EL (cell line): ENCODE measurements at places on chromosomes 2 and 18.
A peak's percentile ranks its signal among the peaks of the same experiment; 100 is the strongest.

DNA sequence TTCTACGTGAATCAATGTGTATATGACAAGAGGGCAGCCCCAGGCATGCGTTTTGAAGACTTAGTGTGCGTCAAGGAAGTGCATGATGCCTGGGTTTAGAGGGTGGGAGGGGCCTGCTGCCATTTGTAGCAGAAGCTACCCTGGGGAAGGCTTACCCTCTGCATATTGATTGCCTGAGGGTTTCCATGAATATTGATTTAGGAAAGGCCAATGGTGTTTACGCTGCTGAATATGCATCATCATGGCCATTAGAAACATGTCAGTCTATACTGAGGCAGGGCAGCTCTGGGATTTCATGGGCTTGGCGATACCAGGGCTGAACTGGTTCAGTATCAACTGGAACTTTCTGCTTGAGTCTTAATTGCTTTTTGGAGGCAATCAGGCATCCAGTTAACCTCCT lies 259.3 kb downstream of the DCDC2C start:
- no peak for DNase-seq

GRCh38 chr2:205612636-205613035 lies 69.7 kb upstream of the NRP2 start:
- no peak for DNase-seq

DNA sequence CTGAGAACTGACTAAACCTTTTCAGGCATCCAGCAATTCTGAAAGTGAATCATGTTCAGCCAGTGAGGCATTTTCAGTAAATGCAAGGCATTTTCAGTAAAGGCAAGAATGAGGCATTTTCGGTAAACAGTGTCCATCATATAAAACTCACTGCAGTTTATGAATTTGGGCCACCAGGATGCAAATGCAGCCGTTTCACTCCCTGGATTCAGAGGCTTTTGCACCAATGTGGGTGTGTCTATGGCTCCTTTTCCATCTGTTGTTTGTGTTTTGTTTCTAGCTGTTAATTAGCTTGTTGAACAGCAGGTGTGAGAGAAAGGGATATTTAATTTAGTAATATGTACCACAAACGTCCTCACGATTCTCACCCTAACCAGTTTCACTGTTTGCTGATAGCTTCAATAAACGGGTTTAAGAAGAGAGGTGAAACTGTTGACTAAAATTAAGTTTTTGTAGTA lies 116.3 kb upstream of the PGAP1 start:
- no peak for DNase-seq

DNA sequence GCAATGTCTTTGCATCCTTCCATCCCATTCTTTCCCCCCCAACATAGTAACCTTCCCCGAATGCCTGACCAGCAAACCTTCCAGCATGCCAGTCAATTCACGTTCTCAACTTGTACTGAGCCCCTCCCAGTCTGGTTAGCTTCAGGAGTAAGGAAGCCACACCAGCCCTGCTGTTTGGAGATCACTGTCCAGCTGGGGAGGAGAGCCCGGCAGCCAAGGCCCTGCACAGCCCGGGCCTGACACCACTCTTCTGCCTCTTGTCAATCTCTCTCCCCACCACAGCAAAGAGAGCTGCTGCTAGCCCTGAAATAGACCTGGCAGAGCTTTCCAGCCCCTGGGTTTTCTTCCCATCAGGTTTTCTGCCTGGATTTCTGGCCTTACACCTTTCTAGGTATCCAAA lies 185.8 kb upstream of the ID2 start:
- no peak for DNase-seq

DNA sequence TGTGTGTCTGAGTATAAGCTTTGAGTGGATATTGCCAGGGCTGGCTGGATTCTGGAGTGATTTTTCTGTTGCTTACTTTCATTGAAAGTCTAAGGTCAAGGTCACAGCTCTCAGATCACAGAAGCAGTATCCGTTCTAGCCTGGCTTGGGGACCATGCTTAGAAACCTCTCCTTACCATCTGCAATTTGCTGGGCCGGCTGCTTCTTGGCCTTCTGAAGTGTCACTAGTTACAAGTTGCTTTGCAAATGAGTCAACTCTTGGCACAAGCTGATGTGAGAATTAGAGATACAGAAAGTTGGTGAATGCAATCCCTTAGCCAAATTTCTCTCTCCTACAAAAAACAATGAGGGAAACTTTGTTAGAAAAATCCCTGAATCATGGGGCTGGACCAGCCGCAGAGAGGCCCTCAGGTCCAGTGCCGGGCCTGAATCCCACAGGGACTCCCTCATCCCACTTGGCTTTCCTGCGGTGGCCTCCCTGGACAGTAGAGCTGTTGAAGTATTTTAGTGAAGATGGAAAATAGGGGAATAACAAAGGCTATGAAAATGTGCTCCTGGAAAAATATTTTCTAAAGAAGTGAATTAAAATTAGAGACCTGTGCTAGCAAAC lies 92.7 kb upstream of the CNGA3 start:
- no peak for DNase-seq

DNA sequence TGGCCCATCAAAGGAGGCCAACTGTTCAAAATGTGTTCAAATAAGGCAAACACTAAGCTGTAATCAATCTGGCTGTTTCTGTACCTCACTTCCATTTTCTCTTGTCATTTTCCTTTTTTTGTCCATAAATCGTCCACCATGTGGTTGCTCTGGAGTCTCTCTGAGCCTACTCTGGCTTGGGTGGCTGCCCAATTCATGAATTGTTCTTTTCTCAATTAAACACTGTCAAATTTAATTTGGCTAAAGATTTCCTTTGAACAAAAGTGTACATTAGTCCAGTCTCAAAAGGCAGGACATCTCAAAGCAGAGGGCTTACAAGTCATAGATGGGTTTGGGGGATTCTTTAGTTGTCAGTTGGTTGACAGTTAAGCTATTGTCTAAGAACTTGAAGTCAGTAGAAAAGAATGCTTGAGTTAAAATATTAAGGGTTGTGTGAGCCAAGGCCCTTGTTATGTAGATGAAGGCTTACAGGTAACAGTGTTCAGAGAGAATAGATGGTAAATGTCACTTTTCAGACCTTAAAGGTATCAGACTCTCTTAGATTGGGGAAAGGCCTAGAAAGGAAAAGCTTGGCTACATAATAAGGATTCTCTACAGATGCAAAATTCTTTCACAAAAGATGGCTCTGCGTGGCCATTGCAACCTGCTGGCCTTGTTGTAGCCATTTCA lies 831.2 kb upstream of the CDH2 start:
- DNase-seq, result no peak

- DNase-seq, result no peak
These were observed 38.0 kb downstream of the DCDC2C start for GRCh38 chr2:3741396-3741795.

DNA sequence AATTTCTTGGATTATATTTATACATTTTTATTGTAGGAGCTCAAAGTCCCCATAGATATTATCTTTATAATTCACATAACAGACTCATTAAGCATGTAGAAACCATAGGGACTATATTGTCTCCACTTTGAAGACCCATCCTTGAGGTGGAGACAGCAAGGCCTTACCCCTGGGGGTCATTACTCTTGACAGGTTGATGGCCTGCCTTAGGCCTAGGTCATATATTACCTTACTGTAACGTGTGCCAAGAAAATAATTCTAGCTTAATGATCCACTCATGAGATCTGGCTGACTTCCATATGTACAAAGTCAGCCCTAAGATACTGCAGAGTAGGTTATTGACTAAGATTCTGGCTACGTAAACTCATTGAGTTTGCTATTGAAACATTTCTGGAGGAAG lies 65.4 kb upstream of the GLS start:
- no peak for DNase-seq

GRCh38 chr2:68741805-68742306 lies 7.2 kb downstream of the ARHGAP25 start:
- no peak for DNase-seq

- peak; percentile 3 for DNase-seq
These were observed 226.9 kb downstream of the TMEM163 start for GRCh38 chr2:134491771-134492441.

GRCh38 chr2:144519934-144520731 lies at the start of gene ZEB2:
ZEB2 (minus strand) TSS chr2:144520119; CDS start chr2:144517350, 2,769 bp downstream.
- DNase-seq, result peak; percentile 90

GRCh38 chr2:28425464-28425835 lies 32.8 kb downstream of the FOSL2 start:
- no peak for DNase-seq

DNA sequence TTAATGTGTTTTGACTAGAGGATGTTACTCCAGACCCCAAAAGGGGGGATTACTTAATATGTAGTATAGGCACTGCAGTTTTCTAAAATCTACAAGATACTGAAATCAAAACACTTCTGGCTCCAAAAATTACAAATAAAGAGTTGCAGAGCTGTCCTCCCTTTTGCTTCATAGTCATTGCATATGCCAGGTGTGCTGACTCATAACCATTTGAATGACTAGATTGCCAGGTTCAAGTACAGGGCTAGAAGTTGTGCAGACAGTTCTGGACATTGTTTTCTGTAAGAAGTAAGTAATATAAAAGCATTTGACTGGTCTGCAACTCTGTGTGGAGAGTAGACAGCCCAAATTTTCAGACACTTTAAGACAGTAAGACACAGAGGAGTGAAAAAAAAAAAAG lies 6.7 kb downstream of the CWC22 start:
- DNase-seq, result no peak

DNA sequence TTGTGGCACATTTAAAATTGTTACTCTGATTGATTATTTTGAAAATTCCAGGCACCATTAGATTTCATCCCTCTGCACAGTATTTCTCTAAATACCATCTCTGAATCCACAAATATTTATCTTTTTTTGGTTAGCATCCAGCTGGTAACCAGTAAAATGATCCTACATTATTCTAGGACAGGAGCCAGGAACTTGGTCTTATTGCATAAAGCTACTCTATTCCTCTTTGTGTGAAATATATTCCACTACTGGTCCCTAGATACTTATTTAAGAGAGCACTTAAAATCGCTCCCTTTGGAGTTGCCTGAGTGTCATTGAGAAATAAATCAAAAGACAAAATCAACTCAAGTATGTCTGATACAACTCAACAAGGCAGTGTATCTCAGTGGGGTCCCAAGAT lies 7.4 kb upstream of the MBOAT2 start:
- DNase-seq, result peak; percentile 41

GRCh38 chr18:32623563-32623962 lies 149.3 kb downstream of the KLHL14 start:
- DNase-seq, result no peak

- no peak for DNase-seq
These were observed 366.1 kb upstream of the MMADHC start for GRCh38 chr2:149953627-149954026.

DNA sequence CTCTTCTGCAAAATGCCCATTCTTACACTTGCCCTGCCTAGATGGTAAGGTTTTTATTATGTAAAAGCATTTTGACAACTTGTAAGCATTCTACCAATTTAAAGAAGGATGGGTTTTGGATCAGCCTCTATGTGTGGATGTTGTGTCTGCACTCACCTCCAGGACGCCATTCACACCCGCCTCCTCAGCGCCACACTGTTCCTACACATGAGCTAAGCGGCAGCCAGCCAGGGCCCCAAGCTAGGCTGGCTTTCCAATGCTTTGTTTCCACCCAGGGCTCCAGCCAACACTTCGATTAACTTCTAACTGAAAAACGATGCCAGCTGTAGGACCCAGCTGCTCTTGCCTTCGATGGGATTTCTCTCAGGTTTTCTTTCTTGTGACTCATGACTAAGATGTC lies 73.3 kb upstream of the FZD7 start:
- no peak for DNase-seq

- no peak for DNase-seq
These were observed 401.2 kb downstream of the TGIF1 start for GRCh38 chr18:3851159-3851558.

DNA sequence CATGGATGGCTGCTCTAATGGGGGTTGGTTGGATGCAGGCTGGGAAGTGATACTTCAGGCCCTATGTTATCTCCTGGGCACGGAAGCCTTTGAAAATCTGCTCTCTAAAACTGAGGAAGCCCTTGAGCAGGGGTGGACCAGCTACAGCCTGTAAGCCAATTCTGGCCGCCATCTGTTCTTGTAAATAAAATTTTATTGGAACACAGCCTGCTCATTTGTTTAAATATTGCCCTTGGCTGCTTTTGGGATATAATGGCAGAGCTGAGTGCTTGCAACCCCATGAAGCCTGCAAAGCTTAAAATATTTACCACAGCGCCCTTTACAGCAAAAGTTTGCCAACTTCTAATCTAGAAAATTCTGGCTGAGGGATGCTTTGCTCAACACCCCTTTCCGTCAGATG lies 11.9 kb upstream of the IGFBP2 start:
- no peak for DNase-seq

- peak; percentile 60 for DNase-seq
These were observed 383.3 kb downstream of the RBM43 start for GRCh38 chr2:150878356-150878755.

- DNase-seq, result no peak
These were observed 114.2 kb downstream of the KCNE4 start for GRCh38 chr2:223166215-223166493.

- peak; percentile 35 for DNase-seq
These were observed 853 bp downstream of the GNAL start for GRCh38 chr18:11689669-11690565.

DNA sequence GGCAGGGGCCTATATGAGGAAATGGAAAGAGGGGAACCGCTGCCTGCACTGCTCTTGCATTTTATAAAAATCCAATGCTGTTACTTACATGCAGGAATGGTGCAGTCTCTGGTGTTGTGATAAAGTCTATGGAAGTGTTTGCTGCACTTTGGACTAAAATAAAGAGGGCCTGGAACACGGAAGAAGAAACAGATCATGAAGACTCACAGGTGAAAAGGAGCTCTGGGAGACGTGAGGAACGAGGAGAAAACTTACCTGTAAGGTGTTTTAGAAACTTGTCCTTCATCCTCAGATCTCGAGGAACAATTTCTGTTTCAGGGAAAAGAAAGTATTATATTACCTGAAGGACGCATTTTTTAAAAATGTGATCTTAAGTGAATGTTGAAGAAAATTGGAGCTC lies 1.9 kb downstream of the ALKAL2 start:
- no peak for DNase-seq

- DNase-seq, result no peak
These were observed 14.9 kb downstream of the KIAA1328 start for GRCh38 chr18:36843784-36844183.

DNA sequence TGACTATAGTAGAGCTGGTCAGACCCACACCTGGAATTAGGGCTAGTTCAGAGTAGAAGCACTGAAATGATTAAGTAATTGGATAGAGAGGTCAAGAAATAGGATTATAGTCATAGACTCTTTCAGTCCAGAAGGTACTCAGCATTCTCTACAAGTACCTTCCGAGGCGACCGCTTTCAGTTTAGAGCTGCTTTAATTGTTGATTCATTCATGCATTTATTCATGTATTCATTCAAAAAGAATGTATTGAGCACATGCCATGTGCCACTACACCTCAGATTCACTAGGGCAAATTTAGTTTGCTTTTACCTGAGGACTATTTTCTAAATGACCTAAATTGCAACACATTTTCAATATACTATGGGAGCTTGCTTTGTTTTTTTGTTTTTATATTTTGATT lies 48.7 kb downstream of the CRIM1 start:
- DNase-seq, result peak; percentile 70
